ENCODE measurements at places on chromosomes 2 and 18. TPM values are rescaled to one million over a fixed set of nuclear protein-coding genes. Genes with fewer than 3 reads are reported as not detected.

NDC80 gene
- total RNA-seq, result 66.0 TPM

VWC2L gene
- not detected for total RNA-seq

GRCh38 chr2:64861452-64862397 lies 127.5 kb upstream of the SLC1A4 start:
- no peak for DNase-seq

- no peak for DNase-seq
These were observed 148.4 kb upstream of the CAVIN2 start for GRCh38 chr2:191995285-191995684.
